ENCODE measurements at places on chromosomes 1 and 21. TPM values are rescaled to one million over a fixed set of nuclear protein-coding genes. Genes with fewer than 3 reads are reported as not detected.

TSPEAR gene
- 0.19 TPM for total RNA-seq

IFI6 gene
- 87.9 TPM for total RNA-seq

OR2M3 gene
- total RNA-seq = not detected

G0S2 gene
- 0.65 TPM for total RNA-seq

SMPDL3B gene
- 1.3 TPM for total RNA-seq
